ENCODE measurements at places on chromosomes 2 and 18.
A peak's percentile ranks its signal among the peaks of the same experiment; 100 is the strongest.

GRCh38 chr2:219059375-219059724 lies 1.4 kb downstream of the IHH start:
- DNase-seq = no peak

DNA sequence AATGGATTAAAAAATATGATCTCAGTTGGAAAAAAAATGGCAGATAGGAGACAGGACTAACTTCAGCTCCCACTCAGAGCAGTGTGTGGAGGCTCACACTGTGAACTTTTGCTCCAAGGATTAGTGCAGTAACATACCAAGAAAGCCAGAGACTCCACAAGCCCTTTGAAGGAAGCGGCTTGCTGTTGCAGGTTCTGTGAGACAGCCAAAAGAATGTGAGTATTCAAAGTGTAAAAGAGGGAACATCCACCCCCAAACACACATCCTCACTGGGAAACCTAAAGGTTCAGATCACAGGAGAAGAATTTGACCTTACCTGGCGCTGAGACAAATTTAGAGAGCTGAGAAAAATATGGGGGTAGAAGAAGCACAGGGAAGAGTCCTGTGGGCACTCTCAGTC lies 77.5 kb downstream of the FAM171B start:
- no peak for DNase-seq

GRCh38 chr2:102062802-102063201 lies 71.0 kb downstream of the IL1R2 start:
- DNase-seq = no peak

DNA sequence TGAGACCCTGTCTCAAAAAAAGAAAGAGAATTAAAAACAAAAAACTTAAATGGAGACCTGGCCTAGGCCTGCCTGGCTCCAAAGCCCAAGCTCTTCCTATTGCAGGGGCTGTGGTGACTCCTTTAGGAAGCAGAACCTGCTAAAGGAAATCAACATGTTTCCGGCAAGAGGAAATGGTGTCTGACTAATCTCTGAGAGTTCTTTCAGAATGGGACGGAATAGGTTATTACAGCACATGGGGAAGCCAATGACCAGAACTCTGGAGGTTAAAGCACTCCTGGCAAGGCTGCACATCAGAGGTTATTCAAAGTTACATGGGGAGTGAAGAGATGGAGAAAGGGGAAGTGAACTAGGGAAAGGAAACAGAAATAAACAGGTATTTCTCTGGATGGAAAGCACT lies 21.4 kb downstream of the KIF3C start:
- DNase-seq = no peak

- DNase-seq = no peak
Observed at GRCh38 chr2:232448304-232448690, 7.7 kb upstream of the ALPI start.

GRCh38 chr2:150578481-150578880 lies 91.0 kb upstream of the RND3 start:
- no peak for DNase-seq

GRCh38 chr2:191539068-191539467 lies 138.9 kb upstream of the NABP1 start:
- peak; percentile 13 for DNase-seq

- no peak for DNase-seq
Observed at GRCh38 chr2:223467196-223467595, 135.0 kb downstream of the SCG2 start.

DNA sequence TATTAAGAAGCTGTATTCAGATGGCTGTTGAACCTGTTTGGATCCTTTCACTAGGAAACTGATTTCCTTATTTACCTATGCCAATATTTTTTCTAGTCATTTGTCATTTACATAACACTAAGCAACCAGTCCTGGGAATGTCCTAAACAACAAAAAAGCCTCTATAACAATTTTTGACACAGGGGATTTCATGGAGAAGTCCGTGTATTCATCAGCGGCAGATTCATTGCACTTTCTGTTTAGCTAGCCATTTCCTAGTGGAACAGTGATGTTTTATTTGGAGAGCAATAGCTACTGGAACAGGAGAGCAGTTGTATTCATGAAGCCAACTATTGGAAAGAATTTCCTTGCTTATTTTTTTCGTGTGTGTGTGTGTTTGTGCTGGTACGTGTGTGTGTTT lies 604.3 kb upstream of the POU3F3 start:
- no peak for DNase-seq

GRCh38 chr2:172655091-172655837 lies 80.4 kb upstream of the RAPGEF4 start:
- DNase-seq = no peak

DNA sequence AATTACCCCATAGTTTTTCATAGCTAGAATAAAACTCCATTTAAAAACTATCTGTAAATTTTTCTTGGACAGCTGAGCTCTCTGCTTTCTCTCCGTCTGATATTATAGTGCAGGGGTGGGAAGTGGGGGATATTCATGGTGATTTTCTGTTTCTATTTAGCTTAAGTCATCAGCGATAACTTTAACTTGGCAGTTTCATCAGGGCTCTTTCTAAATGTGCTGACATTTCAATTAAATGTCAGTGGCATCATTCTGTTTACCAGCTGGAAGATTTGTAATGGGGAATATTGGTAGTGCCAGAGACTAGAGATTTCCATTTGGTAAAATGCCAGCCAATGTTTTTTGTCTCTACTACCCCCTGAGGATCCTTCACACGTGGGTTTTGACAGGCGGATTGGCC lies 53.5 kb upstream of the CAPN13 start:
- no peak for DNase-seq

DNA sequence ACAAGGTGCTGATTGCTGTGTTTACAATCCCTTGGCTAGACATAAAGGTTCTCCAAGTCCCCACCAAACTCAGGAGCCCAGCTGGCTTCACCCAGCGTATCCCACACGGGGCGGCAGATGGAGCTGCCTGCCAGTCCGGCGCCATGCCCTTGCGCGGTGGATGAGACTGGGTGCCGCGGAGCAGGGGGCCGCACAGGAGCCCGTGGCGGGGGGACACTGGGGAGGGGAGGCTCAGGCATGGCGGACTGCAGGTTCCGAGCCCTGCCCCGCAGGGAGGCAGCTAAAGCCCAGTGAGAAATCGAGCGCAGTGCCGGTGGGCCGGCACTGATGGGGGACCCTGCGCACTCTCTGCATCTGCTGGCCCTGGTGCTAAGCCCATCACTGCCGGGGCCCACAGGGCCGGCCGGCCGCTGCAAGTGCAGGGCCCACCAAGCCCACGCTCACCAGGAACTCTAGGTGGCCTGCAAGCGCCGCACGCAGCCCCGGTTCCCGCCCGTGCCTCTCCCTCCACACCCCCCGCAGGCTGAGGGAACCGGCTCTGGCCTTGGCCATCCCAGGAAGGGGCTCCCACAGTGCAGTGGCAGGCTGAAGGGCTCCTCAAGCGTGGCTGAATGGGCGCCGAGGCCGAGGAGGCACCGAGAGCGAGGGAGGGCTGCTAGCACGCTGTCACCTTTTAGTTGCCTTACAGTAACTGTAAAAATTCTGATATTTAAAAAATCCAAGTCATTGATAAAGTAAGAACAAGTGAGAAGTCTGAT lies 930.0 kb upstream of the FSHR start:
- no peak for DNase-seq

DNA sequence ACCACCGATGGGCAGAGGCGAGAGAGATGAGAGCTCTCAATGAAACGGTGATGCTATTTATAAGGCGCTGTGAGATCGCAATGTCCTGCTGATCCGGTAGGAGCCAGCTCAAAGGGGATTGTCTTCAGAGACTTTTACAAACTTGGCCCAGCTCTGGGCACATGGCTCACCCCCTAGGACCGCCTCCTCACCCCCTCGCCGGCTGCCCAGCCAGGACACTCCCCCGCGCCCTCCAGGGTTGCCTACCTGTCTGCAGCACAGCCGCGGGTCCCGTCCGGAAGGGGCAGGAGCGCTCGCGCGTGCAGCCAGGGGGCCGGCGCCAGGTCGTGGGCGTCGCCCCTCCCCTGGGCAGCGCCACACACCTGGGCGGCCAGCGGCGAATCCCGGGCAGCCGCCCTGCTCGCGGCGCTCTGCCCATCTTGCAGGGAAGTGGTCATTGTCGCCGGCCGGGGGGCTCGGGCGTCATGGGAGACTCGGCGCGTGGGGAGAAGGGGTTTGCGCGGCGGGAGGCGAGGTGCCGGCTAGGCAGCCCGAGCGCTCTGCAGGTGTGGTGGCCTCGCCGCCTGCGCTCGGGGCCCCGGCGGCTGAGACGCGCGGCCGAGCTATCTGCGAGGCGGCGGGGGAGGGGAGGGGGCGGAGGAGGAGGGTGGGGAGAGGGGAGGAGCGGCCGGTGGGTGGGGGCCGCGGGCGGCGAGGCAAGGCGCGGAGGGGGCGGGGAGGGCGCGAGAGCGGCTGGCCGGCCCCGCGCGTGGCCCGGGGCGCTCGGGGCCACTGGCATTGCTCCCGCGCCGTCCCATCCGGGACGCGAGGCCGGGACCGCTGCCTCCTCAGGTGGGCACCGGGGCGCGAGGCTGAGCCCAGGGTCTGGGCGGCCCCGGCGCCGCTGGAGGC lies at the start of gene GRB14:
GRB14 (minus strand) TSS at position 610 of the 891 bp plus-strand sequence; CDS start at position 437, 173 bp downstream.
- peak; percentile 84 for DNase-seq

- no peak for DNase-seq
Observed at GRCh38 chr18:23183411-23184150, 48.3 kb downstream of the CABLES1 start.

- DNase-seq = no peak
Observed at GRCh38 chr2:127670055-127670956, 5.0 kb downstream of the LIMS2 start.

DNA sequence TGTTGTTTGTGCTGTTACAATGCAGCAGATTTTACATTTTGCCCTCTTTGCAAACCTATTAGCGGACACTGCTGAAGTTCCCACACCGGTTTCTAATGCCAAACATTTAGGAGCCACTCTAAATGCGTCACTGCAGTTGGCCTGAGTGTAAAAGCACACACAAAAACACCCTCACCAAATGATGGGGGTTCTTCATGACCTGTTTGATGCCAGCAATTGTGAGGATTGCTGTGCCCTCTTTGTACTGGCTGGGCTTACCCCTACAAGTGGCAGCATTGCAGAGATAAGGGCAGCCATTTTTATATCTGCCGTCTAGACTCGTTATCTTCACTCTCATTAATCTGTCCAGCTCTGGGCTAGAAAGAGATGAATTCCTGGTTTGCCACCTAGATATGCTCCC lies 85.3 kb downstream of the NRP2 start:
- no peak for DNase-seq

DNA sequence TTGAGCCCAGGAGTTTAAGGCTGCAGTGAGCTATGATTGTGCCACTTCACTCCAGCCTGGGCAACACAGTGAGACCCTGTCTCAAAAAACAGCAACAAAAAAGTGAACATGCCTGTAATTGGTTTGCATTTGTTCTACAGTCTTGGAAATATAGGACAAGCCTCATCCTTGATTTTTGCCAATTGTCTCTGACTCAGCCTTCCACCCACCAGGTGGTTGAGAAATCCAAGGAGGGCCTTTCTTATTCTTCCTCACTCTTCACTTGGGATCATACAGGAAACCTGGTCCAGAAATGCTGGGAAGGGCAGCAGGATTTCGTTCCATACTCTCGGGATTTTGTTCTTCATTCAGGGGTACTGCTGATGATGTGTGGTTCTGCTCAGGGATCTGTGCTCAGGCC lies 94.6 kb downstream of the CDC42EP3 start:
- DNase-seq = no peak

DNA sequence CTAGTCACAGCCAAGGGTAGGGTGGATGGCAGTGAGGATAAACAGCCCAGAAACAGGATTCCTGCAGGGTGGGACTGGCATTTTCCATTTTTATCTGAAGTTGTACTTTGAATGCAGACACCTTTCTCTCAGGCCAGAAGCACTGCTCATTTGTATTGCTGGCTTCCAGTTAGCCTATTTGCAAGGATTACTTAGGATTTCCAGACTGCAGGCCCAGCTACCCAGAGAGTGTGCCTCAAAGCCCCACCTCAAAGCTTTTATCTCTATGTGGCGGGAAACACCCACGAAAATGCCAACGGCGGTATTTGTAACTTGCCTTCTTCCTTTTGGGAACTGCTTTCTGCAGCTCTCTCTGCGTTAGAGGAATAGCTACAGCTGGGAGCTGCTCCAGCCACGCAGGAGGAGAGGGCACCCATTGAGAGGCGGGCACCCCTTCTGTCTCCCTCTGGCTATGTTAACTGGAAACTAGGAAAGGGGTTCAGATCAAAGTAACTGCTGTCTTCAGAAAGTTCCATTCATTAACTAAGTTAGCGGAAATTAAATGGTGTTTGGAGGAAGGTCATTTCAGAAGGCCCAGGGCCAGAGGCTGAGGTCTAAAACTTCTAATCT lies 144.9 kb downstream of the TGIF1 start:
- peak; percentile 32 for DNase-seq

DNA sequence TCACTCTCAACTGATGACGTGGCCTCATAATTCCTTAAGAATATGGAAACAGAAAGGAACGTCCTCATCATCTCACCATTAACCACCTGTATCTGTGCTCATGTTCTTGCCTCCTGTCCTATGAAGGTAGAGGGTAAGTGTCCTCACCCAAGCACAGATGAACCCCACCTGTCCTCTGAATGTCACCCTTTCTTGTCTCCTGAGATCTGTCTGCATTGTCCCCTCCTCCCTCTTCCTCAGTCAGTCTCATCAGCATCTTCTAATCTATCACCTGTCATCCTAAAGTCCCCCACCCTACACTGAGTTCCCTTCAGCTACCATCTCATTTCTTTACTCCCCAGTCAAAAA lies 39.4 kb upstream of the LPIN2 start:
- no peak for DNase-seq

DNA sequence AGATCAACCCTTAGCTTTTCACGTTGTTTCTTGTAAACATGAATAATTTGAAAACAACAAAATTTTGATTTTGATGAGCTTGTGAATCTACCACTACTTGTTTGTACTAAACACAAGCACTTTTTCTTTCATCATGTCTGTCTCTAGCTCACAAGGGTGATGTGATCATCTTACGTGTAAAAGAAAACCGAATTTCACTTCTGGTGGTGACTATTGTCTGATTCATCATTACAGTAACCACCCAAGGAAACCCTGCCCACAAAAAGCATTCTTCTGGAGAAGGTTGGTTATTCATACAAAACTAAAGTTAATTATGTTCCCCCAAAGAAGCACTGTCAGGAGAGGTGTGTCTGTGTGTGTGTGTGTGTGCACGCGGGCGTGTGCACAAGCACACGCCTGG lies 285.4 kb downstream of the ZNF516 start:
- DNase-seq = no peak

DNA sequence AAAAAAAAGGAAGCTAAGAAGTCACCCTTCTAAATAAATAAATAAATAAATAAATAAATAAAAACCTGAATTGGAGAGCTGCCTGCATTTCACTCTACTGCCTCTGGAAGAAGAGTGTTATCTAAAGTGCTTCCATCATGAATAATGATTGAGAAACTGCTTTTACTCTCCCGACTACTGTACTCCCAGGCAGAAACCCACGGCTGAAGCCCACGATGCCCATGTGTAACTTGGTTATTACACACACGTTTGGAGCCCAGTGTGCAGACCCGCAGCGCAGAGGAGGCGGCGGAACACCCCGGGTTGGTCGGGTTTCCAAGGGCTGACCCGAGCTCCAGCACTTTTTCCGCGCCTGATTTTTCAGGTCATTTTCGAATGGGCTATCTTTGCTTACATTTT lies 697 bp upstream of the SPATS2L start:
- peak; percentile 19 for DNase-seq

GRCh38 chr2:407630-408029 lies 119.7 kb upstream of the ALKAL2 start:
- no peak for DNase-seq

All from NCI-H146 (cell line).